Stimulated activated CD8-positive, alpha-beta memory T cell treated with anti-CD3 and anti-CD28 coated beads, Interleukin-4, amount 100 ng/mL, for 1 hour (primary cell): ENCODE measurements at places on chromosomes 1 and 21.
A peak's percentile ranks its signal among the peaks of the same experiment; 100 is the strongest.

- no peak for DNase-seq
These were observed 45.7 kb downstream of the ZC3H11B start for GRCh38 chr1:219566951-219567947.

DNA sequence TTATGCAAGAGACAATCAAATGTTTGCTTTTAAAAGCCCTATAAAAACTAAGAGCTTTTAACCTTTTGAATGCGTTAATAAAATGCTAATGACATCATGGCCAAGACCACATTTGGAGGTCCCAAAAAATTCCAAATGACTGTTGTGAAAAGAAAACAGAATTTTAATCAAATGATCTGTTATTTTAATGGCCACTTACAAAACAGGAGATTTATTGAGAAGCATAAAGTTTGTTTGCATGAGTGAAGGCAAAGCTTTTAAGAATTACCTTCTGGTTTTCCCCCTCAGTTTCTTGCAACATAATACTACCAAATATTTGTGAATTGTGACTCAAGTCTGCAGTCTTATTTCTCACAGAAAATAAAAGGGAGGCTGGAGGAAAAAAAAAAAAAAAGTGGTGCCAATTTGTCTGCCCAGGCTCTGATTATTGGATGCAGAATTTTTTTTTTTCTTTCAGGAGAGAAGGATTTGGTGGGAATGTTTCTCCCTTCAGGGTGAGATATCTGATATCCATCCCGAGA is 60.7 kb downstream of the GORAB start:
- DNase-seq, result no peak

DNA sequence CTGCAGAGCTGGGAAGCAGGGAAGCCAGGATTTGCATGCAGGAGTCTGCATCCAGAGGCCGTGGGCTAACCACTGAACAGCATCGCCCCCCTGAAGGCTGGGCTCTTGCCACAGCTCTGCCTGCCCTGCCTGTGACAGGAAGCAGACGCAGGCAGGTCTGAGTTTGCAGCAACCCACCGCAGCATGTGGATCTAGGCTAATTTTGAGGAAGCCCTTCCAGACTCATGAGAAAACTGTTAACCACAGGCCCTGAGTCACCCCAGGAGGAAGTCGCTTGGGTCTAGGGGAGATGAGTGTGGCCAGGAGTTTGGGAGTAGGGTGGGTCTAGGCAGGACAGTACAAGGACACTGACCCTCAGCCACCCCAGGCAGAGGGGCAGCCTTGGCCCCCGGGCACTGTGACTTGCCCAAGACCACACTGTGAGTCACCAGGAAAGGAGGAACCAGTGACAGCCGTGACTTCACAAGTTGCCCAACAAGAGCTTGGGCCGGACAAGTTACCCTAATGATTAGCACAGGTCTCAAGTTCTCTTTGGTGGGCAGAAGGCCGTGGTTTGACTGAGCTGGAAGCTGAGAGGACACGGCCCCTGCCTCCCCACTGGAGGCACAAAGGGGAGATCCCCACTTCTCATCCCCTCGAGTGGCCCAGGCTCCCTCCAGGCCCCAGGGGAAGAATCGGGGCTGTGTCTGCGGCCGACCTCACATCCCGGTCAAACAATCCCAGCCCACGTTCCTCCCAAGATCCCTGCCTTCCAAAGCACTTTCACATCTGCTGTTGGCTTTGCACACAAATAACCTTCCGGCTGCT is 826 bp downstream of the LAPTM5 start:
- no peak for DNase-seq

DNA sequence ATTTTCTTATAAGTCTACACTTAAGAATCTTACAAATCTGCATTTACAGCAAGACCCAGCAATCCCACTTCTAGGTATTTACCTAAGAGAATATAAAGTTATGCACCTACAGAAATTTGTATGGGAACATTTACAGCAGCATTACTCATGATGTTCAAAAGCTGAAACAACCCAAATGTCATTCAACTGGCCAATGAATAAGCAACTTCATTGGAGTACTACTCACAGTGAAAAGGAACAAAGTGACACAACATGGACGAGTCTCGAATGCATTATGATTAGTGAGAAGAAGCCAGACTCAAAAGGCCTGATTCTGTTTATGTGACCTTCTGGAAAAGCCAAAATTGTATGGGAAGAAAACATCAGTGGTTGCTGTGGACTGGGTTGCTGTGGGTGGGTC is 116.9 kb downstream of the CAMTA1 start:
- DNase-seq, result no peak

GRCh38 chr1:176656257-176656995 is 193.5 kb downstream of the PAPPA2 start:
- DNase-seq, result no peak

- DNase-seq, result no peak
These were observed 140.5 kb downstream of the LIPI start for GRCh38 chr21:14070049-14070893.

DNA sequence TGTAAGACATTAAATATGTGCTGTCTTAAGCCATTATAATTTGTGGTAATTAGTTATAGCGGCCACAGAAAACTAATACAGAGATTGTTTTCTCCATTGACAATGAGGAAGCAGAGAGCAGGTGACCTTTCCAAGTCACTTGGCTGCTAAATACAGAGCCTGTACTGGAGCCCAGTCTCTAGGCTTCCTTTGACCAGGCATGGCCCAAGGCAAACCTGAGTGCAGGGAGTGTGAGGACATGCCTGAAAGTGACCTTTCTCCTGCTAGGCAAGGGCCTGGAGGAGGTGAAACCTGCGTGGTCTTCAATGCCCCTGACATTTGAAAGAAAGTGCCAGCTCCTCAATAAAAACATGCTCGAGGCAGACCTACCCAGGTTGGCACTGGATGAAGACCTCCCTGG is 12.5 kb upstream of the CHI3L1 start:
- no peak for DNase-seq

DNA sequence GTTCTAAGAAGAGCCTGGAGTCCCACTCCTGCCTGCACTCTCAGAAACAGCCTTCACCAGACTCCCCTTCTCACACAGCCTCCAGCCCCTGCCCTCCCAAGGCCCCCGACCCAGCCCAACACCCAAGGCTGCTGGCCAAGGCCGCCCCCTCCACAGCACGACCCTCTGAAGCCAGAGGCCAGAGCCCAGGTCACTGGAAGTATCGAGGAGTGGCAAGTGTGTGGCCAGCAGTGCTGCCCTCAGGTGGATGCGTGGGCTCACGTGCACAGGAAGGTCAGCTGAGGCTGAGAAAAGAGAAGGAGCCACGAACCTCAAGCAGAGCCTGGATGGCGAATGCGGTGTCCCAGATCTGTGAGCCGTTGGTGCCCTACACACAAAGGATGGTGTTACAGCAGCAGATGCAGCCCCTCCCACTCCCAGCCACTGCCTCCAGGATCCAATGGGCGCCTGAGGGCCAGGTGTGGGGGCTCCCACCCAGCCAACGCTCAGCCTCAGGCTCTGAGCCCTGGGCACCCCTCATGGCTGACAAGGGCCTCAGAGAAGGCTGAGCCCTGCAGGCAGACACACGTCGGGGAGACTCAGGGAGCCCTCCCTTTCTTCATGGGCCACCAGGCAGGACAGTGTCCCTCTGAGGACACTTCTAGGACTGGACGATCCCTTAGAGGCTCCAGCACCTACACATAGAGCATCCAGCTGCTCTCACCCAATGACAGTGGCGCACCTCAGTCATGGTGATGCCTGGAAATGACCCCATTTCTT is 18.0 kb downstream of the LSS start:
- DNase-seq, result no peak

- DNase-seq, result no peak
These were observed 76.6 kb downstream of the TGFBR3 start for GRCh38 chr1:91809317-91809716.

DNA sequence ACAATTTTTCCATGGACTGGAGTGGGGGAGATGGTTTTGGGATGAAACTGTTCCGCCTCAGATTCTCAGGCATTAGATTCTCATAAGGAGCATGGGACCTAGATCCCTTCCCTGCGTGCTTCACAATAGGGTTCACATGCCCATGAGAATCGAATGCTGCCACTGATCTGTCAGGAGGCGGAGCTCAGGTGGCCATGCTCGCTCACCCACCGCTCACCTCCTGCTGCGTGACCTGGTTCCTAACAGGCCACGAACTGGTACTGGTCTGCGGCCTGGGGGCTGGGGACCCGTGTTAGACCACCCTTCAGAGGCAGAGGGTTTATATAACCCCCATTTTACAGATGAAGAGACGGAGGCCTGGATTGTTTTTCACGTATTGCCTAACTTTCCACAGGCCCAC is 16.3 kb upstream of the SRSF4 start:
- DNase-seq, result no peak

- peak; percentile 17 for DNase-seq
These were observed 16.2 kb upstream of the LY9 start for GRCh38 chr1:160779626-160780397.

DNA sequence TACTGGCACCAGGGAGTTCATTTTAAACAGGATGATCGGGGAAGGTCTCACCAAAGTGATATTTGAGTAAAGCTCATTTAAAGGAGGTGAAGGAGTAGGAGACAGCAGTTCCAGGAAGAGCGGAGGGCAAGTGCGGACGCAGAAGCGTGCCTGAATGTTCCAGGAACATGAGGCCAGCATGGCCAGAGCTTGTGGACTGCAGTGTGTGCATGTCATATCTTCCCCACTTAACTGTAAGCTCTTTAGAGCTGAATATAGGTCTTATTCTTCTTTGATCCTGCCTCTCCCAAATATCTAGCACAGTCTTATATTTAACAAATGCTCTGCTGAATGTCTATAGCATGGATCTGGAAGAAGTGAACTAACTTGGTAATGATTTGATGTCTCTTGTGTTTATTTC is 639.3 kb downstream of the SMYD3 start:
- no peak for DNase-seq

GRCh38 chr21:38848187-38848609 is 42.5 kb downstream of the ETS2 start:
- DNase-seq, result no peak

GRCh38 chr1:230982696-230983095 is 3.8 kb downstream of the ARV1 start:
- no peak for DNase-seq

- DNase-seq, result no peak
These were observed 68.4 kb downstream of the SNRPE start for GRCh38 chr1:203929741-203930309.
